CD4-positive, alpha-beta T cell treated with Interleukin-17A for 1 hour (primary cell): ENCODE measurements at places on chromosomes 3 and 15.

DNA sequence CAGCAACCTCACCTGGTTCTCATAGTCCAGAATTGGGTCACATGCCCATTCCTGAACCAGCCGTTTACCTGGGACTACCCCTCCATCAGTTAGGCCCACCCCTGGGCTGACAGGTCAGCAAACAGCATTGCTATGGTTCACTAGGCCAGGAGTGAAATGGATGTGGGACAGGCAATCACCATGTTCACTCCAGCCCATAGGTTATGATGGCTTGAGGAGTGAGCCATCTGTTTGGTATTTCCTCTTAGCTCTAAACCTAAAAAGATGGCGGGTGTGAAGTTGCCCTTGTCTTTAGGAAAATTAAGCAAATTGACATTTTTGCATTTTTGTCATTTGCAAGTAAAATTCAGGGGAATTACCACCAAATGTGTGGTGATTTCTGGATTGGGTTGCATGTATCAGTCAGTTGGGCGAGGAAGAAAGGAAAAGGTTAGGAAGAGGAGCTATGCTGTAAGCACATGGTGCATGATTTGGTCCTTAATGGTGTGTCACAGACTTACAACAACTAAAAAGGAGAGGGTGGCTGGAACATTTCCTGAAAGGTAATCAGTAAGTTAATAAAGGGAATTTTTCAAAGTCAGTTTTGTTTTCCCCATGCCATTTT, 17.2 kb downstream of the NXPE3 start:
- DNase-seq: no peak

DNA sequence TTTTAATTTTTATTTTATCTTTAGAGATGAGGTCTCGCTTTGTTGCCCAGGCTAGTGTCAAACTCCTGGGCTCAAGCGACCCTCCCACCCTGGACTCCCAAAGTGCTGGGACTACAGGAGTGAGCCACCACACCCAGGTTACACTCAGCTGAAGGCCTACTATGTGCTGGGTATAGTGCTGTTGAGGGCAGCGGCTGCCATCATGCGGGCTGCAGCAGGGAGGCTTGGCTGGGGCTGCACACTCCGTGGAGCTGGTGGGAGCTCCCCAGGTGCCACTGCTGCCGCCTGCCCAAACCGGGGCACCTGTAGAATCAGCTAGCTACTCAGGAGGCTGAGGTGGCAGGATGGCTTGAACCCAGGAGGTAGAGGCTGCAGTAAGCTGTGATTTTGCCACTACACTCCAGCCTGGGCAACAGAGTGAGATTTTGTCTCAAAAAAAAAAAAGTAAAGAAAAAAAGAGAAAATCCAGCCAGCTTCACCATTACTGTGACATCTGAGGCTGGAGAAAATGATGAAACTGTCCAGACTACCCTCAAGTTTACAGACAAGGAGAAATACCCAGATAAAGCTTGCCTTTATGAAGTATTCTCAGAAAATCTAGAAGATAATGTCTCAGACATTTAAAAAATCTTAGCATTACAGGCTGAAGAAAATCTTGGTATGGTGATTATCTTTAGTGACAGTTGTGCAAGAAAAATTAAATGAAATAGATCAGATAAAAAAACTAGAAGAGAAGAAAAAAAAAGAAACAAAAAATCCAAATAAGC, 42.1 kb downstream of the CRABP1 start:
- DNase-seq: no peak

GRCh38 chr3:193842029-193842798, 249.2 kb downstream of the OPA1 start:
- DNase-seq: peak; percentile 12

DNA sequence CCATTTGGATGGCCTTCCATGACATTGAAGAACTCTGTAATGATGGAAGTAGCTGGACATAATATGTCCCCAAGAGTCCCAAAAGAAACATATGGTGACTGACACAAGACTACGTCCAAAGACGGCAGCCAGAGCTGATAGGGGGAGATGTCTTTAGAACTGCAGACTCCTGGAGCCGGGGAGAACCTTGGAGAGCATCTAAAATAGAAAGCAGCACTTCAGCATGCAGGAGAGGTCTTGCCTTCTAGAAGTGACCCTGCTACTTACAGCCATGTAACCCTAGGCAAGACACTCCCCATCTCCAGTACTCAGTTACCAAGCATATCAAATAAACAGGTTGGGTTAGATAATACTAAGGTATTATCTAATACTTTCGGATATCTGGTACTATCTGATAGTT, 143.8 kb upstream of the BCL6 start:
- DNase-seq: no peak
